ENCODE measurements at places on chromosomes 6 and 20.

DNA sequence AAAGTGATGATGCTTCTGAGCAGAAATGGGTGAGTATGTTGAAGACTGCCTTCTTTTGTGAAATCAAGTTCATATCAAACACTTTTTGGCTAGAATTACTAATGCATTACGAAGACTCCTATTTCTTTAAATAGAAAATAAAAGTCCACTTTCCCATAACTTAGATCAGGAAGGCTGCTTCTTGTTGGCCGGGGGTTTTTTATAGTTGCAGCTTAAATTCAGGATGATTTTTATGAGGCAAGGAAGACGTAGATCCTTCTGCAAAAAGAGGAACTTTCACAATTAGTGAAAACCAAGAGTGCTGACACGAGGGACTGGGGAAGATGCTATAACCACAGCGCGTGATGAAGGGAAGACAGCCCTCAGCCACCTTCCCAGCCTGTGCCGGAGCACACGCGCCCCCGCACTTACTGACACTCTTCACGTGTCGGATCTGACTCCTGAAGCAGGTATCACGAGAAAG lies 206.1 kb upstream of the PRDM1 start:
- no peak for DNase-seq

GRCh38 chr6:163416557-163417253 lies 2.2 kb downstream of the QKI start:
- peak; percentile 85 for DNase-seq

GRCh38 chr6:112482373-112482772 lies 135.2 kb downstream of the RFPL4B start:
- no peak for DNase-seq

DNA sequence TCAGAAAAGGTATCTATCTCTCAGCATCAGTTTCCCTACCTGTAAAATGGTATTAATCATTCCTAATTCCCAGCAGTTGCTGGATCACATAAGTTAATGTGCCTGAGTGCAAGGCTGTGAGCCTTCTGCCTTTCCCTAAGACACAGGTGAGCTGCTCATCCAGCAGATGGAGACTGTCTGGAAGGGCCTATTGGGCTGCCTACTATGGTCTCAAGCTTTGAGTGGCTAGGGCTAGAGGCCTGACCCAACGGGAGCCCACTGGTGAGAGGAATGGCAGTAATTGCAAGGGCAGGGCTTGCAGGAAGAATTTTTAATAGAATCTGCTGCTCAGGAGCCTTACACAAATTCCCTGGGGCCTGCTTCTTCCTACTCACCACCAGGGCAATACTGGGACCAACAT lies 4.3 kb downstream of the KHDC1 start:
- no peak for DNase-seq

DNA sequence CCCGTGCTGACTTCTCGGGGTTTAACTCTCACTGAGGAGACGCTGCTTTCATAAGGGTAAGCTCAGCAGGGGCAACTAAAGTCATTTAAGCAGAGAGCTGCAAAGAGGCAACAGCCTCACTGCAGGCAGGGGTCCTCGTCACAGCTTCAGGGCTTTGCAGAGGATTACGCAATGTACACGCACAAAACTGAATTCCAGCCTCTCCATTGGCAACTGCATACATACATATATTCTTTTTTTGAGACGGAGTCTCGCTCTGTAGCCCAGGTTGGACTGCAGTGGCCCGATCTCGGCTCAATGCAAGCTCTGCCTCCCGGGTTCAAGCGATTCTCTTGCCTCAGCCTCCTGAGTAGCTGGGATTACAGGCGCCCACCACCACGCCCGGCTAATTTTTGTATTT lies 2.4 kb downstream of the GMEB2 start:
- no peak for DNase-seq

DNA sequence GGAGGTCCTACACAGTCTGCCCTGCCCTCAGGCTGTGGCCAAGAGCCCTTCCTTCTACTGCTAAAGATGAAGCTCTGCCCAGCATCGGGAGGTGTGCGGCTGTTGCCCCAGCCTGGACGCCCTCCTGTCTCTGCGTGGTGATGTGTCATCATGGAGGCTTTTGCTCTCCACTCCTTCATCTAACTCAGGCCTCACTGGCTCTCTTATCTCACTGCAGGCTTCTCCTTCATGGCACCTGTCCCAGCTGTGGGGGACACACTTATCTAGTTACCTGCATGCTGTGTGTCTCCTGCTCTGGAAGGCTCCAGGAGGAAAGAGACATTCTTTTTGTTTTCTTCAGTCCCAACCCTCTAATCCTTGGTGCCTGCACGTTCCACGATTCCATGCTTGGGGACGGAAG lies 89.1 kb downstream of the PSMG4 start:
- DNase-seq = no peak

DNA sequence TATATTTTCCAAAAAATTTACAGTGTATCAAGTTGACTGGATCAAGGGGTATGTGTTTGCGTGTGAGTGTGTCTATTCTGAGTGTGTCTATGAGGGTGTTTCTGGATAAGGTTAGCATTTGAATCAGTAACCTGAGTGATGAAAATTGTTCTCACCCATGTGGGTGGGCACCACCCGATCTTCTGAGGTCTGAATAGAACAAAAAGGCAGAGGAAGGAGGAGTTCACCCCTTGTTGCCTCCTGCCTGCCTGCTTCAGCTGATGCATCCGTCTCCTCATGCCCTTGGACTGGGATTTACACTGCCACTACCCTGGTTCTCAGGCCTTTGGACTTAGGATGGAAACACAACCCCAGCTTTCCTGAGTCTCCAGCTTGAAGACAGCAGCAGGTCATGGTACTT lies 13.7 kb upstream of the PRND start:
- DNase-seq = no peak

DNA sequence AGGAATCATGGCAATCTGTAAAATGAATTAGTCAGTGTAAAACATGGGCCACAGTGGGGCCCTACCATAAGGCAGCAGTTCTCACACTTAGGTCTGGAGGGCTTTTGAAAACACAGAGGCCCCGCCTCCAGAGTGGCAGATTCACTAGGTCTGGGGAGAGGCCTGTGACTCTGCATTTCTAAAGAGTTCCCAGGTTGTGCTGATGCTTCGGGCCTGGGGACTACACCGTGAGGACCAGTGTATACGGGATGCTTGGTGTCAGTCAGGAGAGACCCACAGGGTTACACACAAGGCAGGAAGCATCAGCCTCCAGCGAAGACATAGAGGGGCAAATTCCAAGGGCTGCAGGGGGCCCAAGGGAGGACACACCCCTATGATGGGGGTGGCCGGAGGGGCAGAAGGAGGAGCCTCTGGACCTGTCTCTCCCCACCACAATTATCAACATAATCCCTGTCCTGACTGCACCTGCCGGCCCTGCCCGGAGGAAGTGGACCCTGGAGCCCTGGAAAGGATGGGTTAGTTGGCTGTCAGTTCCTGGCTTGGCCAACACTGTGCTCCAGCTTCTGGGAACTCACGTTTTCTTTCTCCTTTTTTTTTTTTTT lies 46.7 kb downstream of the FGD2 start:
- DNase-seq = no peak

DNA sequence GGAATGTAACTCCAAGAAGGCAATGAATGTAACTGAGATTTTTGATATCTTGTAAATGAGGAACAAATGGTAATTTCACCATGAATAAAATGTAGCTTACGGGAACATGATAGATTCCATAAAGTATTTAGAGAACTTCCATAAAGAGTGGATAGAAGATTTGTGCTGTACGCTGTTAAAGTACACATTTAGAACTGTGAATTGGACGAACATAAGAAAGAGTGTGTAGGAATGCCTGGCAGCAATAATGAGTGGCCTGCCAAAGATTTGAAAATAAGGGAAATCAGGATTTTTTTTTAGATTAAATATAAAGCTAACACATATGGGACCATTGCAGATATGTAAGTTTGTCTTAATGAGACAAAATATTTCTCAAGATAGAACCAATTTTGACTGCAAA lies 1153.3 kb upstream of the EYS start:
- no peak for DNase-seq

- no peak for DNase-seq
Observed at GRCh38 chr6:2213086-2213485, 32.3 kb downstream of the GMDS start.

GRCh38 chr6:99195986-99196655 lies 153.4 kb downstream of the FAXC start:
- DNase-seq = no peak

- no peak for DNase-seq
Observed at GRCh38 chr6:16921399-16922110, 160.3 kb upstream of the ATXN1 start.

GRCh38 chr6:108677357-108677756 lies 116.6 kb downstream of the FOXO3 start:
- DNase-seq = no peak

Measured in ACHN (cell line).